ENCODE measurements at places on chromosomes 11 and 22.

DNA sequence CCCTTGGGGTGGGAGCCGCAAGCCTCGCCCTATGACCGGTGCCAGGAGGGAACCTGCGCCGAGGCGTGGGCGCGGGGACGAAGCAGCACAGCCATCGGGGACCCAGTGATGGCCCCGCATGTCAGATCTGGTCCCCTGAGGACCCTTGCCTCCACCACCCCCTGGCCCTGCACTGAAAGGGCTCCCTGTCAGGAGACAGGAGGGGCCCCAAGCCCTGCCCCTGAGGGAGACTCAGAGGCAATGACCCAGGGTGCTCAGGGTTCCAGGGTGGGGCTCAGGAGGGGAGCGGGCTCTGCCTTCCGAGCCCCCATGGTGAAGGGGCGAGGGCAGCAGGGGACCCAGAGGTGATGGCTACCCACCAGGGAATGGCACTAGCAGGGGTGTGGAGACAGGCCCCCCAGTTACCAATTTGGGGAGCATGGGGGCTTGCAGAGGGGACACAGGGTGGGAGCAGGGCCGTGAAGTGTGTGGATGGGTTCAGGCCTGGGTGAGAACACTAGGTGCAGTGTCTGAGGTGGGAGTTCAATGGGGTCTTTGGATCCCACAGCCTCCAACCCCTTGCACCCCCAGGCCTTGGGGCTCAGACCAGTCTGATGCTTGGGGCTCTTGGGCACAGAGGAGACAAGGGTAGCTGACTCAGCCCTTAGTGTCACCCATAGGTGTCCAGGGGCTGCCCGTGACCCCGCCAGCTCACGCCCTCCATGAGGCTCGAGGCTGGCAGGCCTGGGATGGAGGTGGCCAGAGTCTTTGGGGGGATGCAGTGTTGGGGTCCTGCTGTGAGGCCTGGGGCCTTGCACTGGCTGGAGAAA lies 499 bp downstream of the LRRC56 start:
- no peak for DNase-seq

DNA sequence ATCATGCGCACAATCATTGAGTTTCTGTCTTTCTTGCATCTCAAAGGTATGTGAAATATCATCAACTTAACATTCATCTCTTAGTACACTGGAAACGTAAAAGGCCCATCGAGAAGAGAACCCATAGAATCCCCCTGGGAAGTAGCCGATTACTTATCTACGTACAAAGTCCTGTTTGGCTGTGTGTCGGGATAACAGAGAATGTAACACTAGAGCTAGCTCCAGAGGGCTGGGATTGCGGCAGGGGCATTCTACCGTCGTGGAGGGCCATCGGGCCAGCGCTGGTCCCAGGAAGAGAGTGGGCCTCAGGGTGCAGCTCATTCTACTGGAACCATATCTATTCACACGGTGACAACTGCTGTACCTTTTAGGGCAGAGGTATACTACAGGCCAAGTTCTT lies 4.5 kb downstream of the GAL start:
- no peak for DNase-seq

DNA sequence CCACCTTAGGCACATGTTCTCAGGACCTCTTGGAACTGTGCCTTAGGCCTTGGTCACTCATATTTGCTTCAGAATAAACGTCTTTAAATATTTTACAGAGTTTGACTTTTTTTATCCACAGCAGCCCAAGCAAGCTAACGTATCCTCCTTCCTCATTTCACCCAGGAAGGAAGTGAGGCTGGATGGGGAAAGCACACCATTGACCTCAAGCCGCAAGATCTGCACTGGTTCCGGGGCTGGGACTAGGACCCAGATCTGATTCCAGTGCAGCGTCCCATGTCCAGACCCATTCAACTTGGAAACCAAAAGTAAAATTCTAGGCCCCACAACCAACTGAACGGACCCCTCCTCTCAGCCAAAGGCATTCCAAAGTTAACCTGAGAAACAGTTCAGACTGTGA lies 2.4 kb upstream of the LGALS12 start:
- no peak for DNase-seq

DNA sequence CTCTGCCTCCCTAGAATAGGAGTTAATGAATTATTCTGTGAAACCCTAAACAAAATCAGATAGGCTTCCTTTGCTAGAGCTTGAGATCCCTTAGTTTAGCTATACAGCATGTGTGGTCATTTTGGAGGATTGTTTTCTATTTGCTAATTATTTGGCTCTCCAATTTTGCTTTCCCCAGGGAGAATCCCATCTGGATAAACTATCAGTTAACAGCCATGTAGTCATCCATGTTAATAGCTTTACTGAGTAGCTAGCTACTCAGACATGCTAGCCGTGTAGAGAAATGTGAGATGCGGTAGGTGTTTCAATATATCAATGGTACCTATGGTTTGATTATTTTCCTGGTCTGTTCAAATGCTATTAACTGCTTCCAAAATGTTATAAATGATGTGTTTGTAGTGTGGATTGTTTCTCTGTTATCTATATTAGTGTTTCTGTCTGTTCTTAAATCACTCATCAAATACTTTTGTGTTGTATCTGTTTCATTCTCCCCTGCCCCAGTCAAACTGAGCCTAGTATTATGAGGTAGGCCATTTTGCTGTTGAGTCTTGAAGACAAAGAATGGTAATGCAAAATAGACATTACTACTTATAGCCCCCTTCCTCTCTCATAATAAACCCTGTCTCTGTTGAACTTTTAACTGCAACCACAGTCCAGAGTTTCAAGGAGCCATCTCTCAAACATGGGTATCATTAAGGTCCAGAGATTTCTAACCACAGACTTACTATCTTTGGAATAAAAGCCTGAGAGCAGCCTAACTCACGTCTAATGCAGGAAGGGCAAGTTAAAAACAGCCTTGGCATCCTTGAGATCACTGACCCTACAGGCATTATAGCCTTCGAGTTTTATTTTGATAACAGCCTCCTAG lies 56.1 kb upstream of the GRAMD1B start:
- no peak for DNase-seq

- DNase-seq = no peak
These were observed 141.3 kb upstream of the CCDC90B start for GRCh38 chr11:83427501-83427900.

DNA sequence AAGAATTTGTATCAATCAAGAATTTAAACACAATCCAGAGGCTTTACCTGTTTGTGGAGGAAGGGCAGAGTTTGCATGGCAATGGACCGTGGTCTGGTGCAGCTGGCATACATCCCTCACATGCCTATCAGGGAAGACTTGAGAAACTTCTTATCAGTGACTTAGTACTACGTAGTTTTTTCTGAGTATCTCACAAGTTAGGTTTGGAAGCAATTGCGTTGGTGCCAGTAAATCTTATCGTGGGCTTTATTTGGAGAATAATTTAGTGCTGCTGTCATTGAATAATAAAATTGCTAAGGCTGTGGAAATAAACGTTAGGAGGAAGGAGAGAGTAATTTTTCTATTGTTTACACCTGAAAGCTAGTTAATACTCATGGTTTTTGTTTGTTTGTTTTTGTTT lies 72.3 kb downstream of the PRMT3 start:
- DNase-seq = no peak

DNA sequence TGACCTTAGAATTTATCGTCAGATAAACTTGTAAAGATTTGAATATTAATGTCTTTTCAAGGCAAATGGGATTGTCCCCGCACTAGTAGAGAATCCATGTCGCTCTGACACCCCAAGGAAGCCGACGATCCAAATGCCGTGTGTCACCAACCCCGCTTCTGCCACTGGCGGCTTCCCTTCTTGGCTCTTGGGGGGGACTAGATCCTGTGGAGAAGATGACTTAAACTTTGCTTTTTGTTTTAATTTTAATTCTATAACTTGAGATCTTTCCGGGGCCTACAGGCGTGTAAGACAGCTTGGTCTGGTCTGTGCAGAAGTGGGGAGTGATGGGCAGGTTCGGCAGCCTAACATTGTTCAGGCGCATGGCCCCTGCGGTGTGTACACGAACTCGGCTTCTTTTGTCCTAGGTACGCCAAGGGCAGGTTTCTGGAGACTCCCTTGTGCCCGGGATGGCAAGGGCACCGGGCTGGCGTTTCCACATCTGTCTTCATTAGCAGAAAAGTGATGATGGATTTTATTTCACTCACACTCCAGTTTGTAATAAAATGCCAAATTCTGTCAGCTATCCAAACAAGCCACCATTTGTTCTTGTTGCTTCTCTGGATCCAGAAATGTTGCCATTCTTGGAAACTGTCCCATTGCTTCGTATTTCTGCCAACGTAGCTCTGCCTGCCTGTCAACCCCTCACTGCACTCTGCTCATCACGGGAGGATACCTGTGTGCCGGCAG lies 6.7 kb downstream of the YDJC start:
- DNase-seq = no peak

DNA sequence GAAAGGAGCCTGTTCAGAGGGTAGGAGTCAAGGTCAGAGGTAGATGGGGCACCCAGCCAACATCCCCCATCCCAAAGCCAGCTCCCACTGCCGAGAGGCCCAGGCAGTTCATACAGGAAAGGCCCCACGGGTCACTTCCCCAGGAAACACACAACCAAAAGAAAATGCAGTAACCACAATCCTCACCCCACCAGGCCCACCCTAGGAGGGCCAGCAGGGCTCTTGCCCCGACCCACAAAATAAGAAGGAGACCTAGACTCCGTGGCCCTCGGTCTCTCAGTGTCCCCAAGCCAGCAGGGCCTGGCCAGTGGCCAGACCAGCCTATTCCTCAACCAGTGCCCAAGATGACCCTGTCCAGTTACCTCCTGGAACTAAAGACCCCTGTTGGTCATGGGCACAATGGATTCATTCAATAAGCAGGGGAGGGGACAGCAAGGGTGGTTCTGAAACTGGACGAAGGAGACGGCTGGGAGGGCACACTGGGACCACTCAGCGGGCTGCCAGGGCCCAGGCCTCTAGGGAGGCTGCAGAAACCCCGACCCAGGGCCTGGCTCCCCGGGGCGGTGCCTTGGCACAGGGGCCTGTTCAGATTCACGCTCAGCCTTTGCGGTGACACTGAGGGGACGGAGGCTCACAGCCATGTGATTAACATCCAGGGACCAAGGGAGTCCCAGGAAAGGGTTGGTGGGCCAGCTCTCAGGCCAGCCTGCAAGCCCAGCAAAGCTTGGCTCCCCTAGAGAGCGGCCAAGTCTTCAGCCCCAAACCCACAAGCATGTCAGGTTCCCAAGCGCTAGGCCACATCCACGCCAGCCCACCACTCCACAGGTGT lies 5.5 kb downstream of the RAB3IL1 start:
- no peak for DNase-seq

DNA sequence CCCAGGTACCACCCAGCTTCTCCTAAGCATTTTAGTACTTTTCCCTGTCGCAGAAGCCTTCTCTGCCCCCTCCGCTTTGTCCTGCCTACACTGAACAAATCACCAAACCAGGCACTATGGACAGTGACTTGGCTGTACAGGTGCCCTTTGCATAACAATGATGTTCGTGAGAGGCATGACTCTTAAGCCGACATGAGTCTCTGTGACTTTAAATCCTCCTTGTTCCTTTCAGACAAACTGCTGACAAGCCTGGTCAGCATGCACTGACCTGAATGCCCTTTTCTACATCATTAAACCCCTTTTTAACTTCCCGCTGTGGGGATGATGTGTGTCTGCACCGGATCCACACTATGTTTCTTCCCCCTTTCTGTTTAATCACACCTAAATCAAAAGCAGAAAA lies 16.6 kb downstream of the CAVIN3 start:
- no peak for DNase-seq

- no peak for DNase-seq
These were observed 289.9 kb downstream of the TENM4 start for GRCh38 chr11:79150966-79151365.

DNA sequence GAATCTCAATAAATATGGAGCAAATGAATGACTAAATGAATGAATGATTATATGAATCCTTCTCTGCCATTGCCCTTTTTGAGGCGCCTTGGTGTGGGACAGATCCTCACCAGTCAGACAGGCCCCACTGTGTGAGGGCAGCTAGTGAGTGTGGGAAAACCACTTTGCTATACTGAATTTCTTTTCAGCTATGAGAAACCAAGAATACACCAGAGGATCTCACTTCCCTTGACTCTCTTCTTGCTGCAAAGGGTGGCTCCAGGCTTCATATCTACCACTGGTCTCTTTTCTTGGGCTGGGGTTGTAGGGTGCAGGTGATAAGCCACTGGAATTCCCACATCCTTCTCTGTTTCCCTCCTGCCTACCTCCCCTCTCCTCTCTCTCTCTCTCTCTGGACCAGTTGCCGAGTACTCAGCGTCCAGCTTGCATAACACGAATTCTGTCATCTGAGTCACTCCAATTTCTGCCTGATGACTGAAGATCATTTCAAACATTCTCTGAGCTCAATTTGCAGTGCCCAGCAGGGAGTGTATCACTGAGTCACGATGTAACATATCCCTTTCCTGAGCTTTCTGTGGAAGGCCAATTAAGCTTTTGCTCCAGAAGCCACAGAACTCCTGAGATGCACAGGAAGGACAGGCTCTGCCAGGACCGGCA lies 304.3 kb upstream of the NCAM1 start:
- DNase-seq = no peak

- DNase-seq = no peak
These were observed 511.1 kb downstream of the SOX6 start for GRCh38 chr11:15845261-15845660.

- no peak for DNase-seq
These were observed 13.4 kb downstream of the OR51B4 start for GRCh38 chr11:5288108-5288905.

GRCh38 chr11:70527429-70528045 lies 129.2 kb downstream of the CTTN start:
- no peak for DNase-seq

DNA sequence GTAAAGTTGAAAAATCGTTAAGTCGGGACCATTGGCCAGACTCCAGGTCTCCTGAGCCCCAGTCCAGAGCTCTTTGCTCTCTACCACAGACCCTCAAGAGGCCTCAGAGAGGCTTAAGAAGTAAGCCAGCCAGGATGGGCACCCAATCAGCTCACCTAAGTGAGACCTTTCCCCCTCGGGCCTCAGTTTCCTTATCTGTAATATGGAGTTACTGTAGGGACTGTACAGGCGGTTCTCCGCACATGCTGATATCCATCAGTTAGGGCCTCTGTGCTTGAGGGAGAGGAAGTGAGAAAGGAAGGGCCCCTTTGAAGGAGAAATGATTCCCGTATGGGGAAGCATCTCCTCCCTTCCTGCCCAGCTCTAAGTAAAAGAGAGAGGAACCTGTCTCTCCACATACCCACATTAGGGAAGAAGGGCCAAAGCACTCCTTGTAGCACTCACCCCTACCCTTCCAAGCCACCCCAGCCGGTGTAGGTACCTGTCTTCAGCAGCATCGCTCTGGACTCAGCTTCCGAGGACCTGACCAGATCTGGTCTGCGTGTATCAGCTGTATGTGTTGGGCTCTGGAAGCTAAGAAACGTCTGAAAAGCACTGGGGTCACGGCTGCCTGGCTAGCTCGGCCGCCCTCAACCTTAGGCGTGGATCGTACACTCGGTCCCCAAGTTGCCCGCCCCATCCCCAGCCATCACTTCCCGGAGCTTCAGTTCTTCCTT lies 653 bp downstream of the NAGA start:
- no peak for DNase-seq

GRCh38 chr11:118491041-118491440 lies 36.2 kb upstream of the TTC36 start:
- no peak for DNase-seq

All from activated naive CD8-positive, alpha-beta T cell treated with anti-CD3 and anti-CD28 coated beads, Interleukin-2, amount 50 U/mL, for 24 hours (primary cell).